ENCODE measurements at places on chromosomes 11 and 22. TPM values are rescaled to one million over a fixed set of nuclear protein-coding genes. Genes with fewer than 3 reads are reported as not detected.

The PRMT3 gene
- total RNA-seq: 17.8 TPM

The TRIM49 gene
- total RNA-seq: not detected

The SCGB1D2 gene
- not detected for total RNA-seq

The PNPLA5 gene
- total RNA-seq: not detected

The IGSF9B gene
- 16.1 TPM for total RNA-seq

The GLYATL1 gene
- not detected for total RNA-seq

The OLFML1 gene
- not detected for total RNA-seq

The CASP1 gene
- total RNA-seq: 42.8 TPM

The PAFAH1B2 gene
- total RNA-seq: 59.2 TPM

The CYTH4 gene
- total RNA-seq: 193 TPM

The CACNA1I gene
- 14.4 TPM for total RNA-seq

The MOB2 gene
- total RNA-seq: 84.3 TPM

The PTPN5 gene
- total RNA-seq: not detected

The LMNTD2 gene
- 7.2 TPM for total RNA-seq

The MOGAT2 gene
- not detected for total RNA-seq

The CNTF gene
- total RNA-seq: 2.9 TPM

The KRTAP5-9 gene
- 0.31 TPM for total RNA-seq

The PDGFB gene
- total RNA-seq: 7.4 TPM

The TRIM49C gene
- not detected for total RNA-seq

The ARFIP2 gene
- total RNA-seq: 54.6 TPM

The OPCML gene
- not detected for total RNA-seq

The CASTOR1 gene
- 18.0 TPM for total RNA-seq

The OR5W2 gene
- not detected for total RNA-seq

The BRMS1 gene
- total RNA-seq: 47.6 TPM

The TSKU gene
- total RNA-seq: not detected

The C11orf65 gene
- total RNA-seq: 0.41 TPM

The CHRDL2 gene
- not detected for total RNA-seq

The MAP4K2 gene
- 135 TPM for total RNA-seq

The OR4S1 gene
- not detected for total RNA-seq

The DDI1 gene
- not detected for total RNA-seq

The WNT7B gene
- total RNA-seq: not detected

Measured in naive thymus-derived CD8-positive, alpha-beta T cell (primary cell).